GM12891 (cell line): ENCODE measurements at places on chromosomes 16 and 17.

DNA sequence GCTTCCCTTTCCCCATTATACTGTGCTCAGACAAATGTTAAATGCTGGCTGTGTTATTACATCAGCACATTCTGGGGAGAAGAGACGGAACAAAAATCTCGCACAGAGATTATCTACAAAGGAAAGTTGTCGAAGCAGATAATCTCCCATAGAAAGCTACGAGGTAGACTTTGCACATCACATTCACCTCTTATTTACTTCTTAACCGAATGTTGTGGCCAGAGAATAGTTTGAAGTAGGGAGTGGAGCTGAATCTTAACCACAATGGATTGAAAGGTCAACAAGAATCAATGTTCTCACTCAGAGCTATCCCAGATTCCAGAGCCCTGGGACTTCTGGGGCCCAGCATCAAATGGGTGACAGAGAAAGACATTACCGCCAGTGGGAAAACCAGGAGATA is 28.4 kb upstream of the LONP2 start:
- no peak for DNase-seq

DNA sequence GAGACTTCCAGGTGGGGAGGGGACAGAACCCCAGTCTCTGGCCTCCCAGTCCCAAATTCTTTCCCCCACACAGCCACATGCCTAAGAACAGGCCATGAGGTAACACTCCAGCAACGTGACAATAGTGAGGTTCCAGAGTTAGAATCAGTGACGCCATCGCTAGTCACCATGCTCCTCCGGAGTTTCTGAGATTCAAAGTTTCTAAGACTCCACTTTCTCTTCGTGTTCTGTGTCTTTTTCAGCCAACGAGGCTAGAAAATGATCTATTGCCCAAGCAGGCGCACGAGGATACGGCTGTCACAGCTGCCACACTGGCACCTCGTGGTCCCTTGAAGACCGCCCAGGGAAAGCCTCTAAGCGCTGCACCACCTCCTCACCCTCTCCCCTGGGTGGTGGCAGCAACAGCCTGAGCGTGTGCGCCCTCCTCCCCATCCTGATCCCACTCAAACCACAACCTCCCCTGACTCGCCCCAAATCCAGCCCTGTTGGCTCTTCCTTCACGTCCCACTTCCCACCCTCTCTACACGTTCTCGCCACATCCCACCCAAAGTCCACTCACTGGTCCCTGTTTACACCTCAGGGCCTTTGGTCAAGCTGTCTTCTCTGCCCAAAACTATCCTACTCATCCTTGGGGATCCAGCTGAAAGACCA is 1.0 kb downstream of the MCRIP1 start:
- no peak for DNase-seq

DNA sequence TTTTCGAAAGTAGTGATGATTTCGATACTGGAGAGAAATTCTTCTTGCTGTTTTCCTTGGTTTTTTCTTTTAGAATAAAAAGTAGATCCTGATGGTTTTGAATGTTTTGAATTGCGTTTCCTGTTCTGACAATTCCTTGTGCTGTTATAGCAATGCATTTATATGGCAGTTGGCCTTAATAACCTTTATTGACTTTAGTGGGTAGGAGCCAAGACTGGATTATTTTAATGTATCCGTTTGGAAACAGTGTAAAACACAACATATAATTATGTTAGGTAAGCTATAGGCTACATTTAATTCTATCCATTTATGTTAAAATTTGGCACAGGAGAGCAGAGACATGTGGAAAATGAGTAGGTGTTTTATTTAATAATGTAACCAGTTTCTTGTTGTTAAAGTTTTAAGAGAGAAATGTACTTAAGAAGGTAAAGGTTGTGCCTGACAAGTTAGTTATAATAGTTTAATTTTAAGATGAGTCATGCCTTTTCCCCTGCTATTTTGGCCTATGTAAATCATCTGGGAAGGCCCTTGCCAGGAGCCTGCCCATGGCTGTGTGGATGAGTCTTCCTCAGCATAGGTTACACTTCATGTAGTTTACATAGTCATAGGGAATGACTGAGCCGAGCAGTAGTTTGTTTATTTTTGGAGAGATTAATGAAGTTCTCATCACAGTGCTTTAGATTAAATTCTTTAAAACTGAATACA is 189.9 kb downstream of the FTO start:
- no peak for DNase-seq

DNA sequence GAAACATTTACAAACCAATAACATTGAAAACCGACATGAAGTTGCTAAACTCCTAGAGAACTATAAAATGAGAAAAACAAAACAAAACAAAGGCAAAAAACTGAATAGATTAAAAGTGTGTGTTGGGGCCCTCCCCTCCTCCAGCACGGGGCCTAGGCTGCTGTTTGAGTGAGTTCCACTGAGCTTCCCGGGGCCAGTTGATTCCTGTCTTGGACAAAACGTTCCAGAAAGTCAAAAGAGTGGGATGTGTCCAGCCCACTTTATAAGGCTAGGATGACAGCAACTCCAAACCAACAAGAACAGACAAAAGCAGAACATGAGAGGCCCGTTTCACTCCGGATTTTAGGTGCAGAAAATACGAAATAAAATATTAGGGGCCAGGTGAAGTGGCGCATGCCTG is 11.6 kb upstream of the CSNK1D start:
- DNase-seq = no peak

DNA sequence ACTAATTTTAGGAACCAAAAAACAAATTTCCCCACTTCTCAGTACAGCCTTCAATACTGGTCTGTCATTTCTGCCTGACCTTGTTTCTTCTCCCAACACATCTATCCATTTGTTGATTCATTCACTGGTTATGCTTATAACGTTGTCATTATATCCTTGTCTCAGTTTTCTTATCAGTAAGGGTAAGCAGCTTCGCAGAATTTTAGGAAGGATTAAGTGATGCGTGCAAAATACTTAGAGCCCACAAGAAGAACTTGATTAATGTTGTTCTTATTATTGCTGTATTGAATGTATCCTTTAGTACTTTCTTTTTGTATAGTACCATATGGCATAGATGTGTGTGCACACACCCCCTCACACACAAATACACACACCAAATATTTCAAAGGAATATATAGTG is 403.5 kb upstream of the HSBP1 start:
- no peak for DNase-seq

DNA sequence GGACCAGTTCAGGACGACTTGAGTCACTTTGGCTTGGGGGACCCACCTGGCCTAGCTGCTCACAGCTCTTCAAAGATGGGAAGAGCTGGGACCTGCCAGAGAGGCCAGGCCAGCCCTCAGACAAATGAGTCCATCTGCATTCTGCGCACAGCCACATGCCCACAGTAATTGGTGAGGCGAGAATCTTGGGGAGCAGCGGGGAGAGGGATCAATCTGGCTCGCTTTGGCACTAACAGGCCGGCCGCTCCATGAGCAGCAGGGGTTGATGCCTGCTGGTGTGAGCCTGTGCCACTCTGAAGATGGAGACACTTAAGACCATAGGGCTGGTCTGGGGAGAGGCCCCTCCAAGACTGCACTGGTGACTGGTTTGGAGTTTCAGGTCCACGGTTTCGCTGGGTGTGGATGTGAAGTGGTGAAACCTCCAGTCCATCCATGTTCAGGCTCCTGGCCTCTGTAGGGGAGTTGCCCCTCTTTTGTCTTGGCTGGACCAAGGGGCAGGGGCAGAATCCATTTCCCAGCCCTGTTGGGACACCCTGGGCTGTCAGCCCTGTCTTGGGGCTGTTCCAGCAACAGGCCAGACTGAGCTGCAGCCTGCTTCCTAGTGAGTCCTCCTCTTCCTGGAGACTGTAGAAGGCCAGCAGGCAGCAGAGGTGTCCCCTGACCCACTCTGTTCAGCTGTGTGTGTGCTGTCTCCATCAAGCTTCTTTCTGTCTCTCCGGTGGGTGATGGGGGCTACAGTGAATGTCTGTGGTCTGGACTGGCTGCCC is 7.3 kb downstream of the CTRL start:
- no peak for DNase-seq
